Activated CD8-positive, alpha-beta memory T cell treated with anti-CD3 and anti-CD28 coated beads for 1 hour (primary cell): ENCODE measurements at places on chromosomes 2 and 18.

DNA sequence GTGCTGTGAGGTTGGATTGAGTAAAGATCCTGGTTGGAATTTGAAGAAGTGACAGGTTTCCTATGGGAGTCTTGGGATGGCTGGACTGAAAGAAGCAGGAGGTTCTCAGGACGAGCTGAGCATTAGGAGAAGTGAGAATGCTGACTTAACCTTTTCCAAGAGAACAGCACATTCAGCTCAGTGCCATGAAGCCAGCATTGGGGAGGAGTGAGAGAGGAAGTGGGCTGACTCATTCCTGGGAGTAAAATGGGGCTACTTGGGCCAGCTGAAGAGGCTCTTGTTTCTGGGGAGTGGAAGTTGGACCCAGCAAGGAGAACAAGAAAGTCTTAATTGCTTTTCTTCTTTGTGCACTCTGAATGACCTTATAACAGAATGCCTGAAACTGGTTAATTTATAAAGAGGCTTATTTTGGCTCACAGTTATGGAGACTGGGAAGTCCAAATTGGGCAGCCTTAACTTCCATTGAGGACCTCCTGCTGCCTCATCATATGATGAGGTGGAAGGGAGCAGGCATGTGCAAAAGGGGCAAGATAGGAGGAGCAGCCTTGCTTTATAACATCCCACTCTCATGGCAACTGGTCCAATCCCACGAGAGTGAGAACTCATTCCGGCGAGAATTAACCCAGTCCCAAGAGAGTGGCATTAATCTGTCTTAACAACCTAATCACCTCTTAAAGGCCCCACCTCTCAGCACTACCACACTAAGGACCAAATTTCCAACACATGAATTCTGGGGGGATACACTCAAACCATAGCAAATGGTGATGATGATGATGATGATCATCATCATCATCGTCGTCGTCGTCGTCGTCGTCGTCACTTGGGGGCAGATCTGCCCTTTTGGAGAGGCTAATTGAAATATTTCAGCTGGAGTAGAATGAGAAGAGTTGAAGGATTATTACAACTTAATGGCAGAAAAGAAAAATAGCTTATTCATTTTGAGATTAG is 26.1 kb downstream of the DGUOK start:
- no peak for DNase-seq

DNA sequence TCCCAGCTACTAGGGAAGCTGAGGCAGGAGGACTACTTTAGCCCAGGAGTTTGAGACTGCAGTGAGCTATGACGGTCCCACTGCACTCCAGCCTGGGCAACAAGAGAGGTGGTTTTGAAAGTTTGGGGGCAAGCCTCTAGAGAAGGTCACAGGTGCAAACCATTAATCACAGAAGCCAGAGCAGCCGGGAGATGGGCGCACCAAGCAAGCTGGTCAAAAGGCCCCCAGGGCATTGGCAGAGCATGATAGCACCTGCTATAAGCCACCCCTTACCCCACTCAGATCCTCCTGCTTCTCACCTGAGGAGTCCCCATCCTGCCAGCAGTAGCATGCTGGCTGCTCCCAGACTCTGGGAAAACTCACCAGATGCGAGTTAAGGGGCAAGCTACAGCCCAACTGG is 116.1 kb upstream of the RAB12 start:
- no peak for DNase-seq

DNA sequence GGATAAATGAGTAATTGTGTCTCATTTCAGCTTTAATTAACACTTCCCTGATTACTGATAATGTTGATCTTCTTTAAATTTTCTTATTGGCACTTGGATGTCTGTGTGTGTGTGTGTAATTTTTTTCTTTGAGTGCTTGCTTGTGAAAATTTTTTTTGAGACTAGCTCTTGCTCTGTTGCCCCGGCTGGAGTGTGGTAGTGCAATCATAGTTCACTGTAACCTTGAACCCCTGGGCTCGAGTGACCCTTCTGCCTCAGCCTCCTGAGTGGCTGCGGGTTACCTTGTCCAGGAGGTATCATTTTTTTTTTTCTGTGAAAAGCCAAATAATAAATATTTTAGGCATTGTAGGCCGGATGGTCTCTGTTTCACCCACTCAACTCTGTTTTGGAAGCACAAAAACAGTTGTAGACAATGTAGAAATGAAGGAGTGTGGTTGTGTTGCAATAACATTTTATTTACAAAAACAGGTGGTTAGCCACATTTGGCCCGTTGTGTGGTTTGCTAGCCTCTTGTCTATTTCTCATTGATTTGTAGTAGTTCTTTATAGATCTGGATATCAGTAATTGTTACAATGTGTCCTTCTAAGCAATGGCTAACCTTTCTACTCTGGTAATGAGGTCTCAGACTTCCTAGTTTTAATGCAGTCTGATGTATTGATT is 7.9 kb downstream of the IL1RL2 start:
- no peak for DNase-seq

GRCh38 chr2:135786823-135787222 is 45.2 kb downstream of the UBXN4 start:
- DNase-seq: no peak

- DNase-seq: no peak
Measured at GRCh38 chr18:47531717-47532116, 280.3 kb upstream of the SKOR2 start.

- no peak for DNase-seq
Measured at GRCh38 chr2:184472481-184472880, 125.8 kb upstream of the ZNF804A start.
